AG08396 (cell line): ENCODE measurements at places on chromosomes 11 and 22.

GRCh38 chr22:20033045-20033706 lies 12.3 kb downstream of the TANGO2 start:
- peak; percentile 37 for DNase-seq

DNA sequence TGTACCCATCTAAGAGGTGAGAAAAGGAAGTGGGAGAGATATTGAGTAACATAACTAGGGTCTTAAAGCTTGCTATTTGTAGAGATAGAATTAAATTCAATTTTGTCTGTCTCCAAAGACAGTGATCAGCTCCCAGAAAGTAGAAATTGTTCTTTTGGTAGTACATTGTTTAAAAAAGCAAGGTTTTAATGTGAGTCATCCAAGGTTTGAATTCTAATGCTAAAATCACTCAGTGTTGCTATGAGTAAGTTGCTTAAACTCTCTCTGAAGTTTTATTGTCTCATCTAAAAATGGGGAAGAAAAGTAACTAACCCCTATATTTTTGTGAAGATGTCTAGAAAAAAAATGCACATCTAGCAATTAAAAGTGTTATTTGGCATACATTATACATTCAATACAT lies 1004.5 kb upstream of the CCDC90B start:
- peak; percentile 26 for DNase-seq

DNA sequence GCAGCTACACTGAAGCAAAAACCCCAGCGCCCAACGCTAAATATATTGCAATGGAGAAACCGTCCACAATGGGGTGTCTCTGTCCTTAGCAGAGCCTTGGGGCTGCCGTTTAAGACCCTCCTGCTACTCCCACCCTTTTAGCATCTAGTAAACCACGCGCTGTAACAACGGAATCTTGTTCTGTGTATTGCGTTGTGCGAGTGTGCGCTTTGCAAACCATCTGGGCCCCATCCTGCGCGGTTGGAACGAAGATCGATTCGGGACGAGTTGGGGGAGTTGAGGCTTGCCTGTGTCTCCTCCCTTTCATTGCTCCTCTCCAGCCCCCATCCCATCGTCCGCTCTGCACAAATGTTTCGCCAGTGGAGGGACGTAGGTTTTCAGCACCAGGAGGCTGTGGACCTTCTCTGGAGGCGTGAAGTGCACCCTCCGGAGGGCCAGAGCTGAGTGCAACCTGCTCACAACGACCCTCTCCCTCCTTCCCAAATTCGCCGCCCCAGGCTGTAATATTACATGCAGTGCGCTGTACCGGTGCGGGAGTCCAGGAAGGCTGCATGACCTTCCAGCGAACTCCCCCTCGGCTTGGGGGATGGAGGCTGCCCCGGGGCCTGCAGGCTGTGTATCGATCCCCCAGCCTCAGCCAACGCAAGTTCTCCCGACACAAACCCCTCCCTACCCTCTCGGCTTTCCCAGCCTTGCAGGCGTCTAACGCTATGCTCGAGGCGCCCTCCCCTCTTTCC lies 1.6 kb upstream of the KMT2A start:
- peak; percentile 27 for DNase-seq

- no peak for DNase-seq
These were observed 180.7 kb upstream of the NCAM1 start for GRCh38 chr11:112780351-112781087.

- no peak for DNase-seq
These were observed 204.0 kb downstream of the DBX1 start for GRCh38 chr11:19956228-19956627.

DNA sequence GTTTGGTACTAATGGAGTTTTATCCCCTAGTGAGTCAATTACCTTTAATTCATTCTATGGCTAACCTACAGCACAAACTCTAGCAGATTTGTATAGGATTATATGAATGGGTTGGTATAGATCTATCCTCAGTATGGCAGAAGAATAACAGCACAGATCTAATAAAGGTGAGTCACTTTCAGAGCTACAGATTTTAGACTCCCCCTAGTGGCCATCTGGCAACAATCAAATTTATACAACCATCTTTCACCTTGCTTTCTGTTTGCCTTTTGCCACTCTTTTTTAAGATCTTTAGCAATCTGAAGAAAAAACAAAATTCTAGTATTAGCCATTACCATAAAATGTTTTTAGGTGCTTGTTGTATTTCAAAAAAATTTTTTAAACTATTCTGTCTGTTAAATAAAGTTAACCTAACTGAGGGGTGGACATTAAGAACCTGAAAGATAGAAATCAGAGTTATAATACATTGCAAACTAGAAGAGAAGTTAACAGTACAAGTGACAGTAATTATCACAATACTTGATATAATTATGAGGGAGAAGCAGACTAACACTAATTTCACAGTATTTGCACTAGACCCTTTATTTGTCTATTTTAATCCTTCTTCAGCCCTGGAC lies 25.8 kb downstream of the DDIAS start:
- DNase-seq = peak; percentile 47

DNA sequence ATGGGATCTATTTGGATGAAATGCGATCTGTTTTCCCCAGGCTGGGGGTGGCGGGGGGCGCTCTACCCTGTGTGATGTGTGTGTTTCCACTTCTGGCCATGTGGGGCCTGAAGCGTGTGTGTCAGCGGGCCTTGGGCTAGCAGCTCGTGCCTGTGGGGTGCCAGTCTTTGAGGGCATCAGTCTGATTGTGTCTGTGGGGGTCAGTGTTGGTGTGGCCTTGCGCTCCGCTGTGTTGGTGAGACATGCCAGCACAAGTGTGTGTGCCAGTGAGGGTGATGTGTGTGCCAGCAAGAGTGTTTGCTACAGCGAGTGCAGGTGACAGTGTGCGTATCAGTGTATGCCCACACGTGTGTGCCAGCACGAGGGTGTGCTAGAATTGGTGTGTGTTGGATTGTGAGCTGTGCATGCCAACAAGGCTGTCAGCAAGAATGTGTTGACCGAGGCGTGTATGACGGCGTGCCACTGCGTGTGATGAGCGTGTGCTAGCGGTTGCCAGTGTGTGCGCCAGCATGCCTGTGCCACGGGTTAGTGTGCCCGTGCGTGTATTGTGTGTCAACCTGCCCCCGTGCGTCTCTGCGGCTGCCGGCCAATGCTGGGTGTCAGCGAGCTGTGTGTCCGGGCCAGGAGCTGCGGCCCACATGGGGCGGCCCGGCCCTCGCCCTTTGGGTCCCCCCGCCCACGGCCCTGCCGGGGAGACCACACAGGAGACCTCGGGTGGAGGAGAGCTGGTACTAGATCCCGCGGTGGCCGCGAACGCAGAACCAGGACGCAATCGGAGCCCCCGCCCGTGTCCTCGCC lies 519 bp downstream of the ARRB1 start:
- DNase-seq = peak; percentile 36

DNA sequence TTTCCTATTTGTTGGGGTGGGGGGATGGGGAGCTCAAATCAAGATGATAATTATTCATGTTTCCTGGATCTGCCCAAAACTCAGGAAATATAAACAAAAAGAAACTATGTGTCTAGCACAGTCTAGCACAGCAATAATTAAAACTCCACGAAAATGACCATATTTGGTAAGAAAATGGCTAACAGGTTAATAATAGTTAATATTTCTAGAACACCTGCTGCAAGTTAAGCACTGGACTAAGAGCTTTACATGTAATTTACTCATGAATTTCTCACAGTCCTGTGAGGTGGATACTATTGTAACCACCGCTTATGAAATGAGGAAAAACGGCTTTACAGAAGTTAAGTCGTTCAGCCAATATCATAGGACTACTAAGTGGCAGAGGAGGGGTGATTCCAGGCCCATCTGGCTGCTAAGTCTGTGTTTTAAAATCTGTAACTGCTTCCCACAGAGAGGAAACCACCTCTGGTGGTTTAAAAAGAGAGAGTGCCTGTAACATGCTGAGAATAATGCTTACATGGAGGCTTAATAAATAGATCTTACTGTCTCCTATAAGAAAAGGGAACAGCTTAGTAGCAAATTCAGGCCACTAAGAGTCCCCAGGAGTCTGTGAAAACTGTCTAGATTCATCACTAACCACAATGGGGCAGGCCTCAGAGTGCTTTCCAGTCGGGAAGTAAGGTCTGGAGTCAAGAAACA lies 11.0 kb upstream of the AMOTL1 start:
- no peak for DNase-seq

- no peak for DNase-seq
These were observed 63.7 kb downstream of the DSCAML1 start for GRCh38 chr11:117733316-117733715.

DNA sequence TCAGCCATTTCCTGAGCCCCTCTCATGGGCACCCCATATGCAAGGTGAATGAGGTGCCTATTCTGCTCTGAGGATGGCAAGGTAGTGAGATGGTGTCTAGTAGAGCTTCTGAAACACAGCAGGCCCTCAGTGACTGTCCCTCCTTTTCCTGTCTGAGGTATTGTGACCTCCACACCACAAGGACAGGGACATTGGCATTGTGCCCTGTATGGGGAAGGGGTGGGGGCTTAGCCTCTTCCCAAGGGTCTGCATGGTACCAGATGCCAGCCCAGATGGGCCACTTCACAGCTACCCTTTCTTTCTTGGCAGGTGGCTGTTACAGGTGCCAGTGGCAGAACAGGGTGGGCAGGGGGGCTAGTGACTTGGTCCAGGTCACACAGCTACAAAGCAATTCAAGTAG lies 78.8 kb downstream of the CABIN1 start:
- DNase-seq = no peak

DNA sequence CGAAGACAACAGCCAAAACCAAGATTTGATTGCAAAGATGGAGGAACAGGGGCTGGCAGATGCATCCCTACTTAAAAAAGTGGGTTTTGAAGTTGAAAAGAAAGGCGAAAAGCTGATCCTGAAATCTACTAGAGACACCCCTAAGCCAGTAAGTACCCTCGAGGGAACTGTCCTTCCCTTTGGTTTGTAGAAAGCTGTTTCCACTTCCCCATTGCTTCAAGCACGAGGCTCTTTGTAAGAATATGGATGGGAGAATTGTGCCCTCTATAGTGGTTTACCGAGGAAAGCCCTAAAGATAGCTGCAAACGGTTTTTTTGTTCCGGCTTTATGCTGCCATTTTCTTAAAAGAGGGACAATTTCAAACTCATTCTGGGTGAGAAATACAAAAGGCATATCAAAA lies 133.9 kb downstream of the WNT7B start:
- no peak for DNase-seq

DNA sequence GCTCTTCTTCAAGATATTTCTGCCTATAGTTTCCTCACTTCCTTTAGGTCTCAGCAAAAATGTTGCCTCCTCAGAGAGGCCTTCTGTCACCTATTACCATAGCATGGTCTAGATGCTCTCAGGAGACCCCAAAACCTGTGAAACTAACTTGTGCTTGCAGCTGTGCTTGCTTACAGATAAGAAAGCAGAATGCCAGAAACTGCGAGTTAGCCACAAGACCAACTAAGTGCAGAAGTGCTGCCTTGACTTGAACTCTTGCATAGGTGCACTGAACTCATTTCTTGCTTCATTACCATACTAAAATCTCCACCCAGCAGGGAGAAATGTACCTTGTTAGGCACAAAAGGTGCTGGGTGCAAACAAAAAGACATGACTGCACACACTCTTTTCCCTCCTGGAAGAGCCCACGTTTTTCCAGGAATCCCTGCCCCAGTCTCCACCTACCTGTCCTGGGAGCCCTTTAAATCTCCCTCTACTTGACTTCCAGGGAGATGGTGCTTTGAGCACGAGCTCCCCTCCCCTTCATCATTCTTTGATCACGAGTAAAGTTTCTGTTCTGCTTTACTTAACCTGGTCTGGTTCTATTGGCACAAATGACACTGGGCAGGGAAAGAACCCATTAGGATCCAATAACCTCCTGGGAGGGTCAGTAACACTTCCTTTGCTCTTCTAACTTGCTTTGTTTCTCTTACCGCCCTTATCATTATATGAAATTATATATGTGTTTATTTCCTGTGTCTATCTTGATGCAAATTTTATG lies 137.7 kb upstream of the DDI1 start:
- no peak for DNase-seq

DNA sequence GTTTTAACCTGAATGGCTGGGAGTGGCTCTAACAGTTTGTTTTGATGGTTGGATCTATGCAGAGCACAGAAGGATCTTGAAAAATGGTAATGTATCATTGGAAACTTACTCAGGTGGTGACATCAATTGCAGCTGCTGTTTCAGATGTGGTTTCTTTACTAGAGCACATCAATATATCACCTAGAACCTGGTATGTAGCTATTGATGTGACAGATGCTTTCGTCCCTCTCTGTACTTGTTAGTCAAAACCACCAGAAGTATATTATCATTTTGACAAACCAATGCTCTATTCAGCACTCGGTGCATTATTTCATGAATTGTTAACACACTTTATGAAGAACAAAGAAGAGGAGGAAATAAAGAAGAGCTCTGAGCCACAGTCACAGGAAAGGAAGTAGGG lies 26.6 kb upstream of the SCN3B start:
- no peak for DNase-seq

DNA sequence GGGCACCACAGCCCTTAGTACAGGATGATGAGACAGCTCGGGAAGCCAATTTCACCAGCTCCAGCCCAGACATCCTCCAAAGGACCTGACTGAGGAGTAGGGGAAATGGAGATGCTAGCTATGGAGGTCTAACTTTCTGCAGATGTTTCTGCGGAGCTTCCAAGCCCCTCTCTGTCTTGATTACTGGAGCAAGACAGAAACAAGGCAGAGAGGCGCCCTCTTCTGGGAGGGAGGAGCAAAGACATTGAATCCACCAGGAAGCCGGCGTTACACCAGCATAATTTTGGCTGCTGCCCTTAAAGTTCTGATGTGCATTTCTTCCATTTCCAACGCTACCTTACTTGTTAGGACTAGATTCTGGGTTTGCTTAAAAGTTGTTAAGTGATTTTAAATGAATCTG lies 107.3 kb upstream of the HSD17B12 start:
- peak; percentile 43 for DNase-seq

GRCh38 chr11:35992548-35992947 lies 48.7 kb downstream of the LDLRAD3 start:
- DNase-seq = no peak

DNA sequence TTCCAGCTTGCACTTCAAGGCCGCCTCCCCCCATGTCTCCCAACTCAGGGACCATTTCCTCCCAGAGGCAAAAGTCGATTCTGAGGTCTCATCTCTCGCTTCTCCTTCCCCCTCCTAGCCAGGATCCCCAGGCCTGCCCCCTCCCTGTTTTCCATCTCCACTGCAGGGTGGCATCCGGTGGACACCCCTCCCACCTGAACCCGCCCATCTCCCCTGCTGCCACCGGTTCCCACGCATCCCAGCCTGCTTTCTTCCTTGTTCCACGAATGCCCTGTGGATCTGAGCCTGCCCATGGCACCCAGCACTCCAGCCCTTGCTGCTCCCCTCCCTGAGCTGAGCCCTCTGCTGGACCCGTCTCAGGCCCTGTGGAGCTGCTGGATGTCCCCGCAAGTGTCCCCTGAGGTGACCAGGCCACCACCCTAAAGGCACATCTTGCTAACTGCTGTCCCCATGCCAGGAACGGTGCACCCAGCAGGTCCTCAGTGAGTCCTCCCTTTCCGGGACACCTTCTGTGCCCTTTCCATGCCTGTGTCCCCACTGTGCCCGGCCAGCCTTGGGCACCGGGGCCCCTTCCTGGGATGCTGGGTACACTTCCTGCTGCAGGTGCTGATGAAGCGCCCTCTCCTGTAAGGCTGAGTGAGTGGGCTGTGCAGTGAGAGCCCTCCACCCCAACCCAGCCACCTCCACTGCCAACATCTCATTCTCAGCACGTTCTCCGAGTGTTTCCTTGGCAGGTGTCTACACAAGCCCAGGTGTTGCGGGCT lies 936 bp downstream of the IL17REL start:
- DNase-seq = no peak
